ENCODE measurements at places on chromosomes 4 and X.
A peak's percentile ranks its signal among the peaks of the same experiment; 100 is the strongest.

- peak; percentile 89 for DNase-seq
These were observed 112.3 kb downstream of the KLHL8 start for GRCh38 chr4:87108142-87108546.

GRCh38 chrX:10828640-10829039, 208.3 kb upstream of the MID1 start:
- no peak for DNase-seq

GRCh38 chrX:133888984-133889383, 96.4 kb downstream of the GPC3 start:
- no peak for DNase-seq

DNA sequence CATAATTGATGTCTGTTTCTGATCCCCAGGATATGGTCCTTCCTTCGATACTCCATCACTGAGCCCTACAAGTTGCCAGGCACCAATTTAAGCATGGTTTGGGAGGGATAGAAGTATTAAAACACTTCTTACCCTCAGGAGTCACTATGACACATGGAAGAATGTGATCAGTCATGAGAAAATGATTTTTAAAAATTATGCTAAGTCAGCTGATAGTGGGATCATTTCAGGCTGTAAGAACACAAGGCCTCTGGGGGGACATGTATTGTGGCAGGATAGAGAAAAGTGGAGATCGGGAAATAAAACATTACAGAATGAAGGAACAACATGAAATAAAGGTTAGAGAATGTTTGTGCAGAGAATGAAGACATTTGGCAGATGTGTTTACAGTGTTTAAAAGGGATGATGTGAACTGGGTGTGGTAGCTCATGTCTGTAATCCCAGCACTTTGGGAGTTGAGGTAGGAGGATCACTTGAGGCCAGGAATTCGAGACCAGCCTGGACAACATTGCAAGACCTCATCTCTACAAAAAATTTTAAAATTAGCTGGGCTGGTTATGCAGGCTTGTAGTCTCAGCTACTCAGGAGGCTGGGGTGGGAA, 64.0 kb downstream of the ELOVL6 start:
- DNase-seq, result no peak

DNA sequence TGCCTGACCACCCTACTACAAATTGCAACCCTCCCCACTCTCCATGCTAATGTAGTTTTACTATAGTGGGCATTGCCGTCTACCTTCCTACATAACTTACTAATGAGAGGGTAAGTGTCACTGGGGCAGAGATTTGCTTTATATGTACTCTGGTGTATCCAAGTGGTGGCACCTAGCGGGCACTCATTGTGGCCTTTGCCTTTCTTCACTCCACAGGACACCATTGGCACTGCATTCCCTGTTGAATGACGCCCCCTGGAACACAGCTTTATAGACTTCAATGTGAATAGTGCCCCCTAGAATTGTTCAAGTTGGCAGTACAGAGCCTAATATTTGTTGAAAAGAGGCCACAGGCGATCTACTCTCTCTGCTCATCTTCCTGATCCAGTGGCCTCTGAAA, 215.8 kb downstream of the MID1IP1 start:
- DNase-seq, result no peak
